Right kidney (tissue), 9 donors: ENCODE measurements at places on chromosomes 2 and 18.
A peak's percentile ranks its signal among the peaks of the same experiment; 100 is the strongest.

- no peak for DNase-seq
These were observed 87.1 kb downstream of the HS1BP3 start for GRCh38 chr2:20563833-20564232.

DNA sequence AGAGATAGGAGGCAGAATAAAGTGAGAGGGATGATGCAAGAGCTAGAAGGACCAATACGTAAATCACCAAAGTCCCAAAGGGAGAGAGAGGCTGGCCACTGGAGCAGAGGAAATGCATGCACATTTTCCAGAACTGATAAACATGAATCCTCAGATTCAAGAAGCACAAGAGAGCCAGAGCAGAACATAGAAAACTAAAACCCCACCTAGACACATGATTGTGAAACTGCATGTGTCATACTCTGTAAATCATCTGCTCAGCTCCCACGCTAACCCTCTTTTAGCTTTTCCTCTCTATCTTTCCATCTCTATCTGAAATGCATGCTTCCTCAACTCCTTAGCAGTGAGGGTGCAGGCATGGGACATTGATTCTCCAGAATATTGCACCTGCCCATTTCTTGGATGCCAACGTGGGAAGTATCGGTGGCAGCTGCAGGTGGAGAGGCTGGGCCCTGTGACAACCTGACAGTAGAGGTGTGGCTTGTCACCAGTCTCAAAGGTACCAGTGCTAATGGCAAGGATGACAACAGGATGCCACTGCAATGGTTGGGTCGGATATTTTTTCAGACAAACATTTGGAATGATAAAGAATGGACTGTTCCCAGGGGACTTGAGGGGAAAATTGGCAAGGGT is 89.3 kb upstream of the OTOS start:
- no peak for DNase-seq

DNA sequence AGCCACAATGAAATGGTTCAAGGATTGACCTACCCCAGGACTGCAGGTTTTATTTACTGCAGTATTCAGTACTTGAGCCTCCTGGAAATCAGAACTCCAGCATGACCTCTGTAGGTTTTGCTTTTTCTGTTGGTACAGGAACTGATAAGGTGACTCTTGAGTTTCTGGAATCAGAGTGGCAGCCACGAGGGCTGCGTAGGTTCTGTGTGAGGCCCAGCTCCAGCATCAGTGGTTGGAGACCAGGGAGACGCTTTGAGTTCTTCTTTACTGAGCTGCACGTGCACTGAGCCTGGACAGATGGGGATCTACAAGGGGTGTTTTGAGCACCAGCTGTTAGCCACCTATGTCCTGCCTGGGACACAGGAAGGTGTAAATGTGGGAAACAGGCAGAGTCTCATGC is 222.7 kb upstream of the EPAS1 start:
- no peak for DNase-seq

DNA sequence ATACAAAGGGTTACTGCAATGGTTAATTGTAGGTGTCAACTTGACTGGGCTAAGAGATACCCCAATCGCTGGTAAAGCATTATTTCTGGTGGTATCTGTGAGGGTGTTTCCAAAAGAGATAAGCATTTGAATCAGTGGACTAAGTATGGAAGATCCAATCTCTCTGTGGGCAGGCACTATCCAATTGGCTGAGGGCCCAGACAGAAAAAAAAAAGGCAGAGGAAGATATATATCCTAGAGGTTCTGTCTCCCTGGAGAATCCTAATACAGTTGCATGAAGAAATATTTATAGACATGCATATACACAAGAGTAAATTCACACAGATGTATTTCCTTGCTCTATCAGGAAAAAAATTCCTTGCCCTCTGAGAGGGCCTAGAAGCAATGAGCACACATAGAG is 43.9 kb downstream of the TBC1D8 start:
- DNase-seq = no peak

DNA sequence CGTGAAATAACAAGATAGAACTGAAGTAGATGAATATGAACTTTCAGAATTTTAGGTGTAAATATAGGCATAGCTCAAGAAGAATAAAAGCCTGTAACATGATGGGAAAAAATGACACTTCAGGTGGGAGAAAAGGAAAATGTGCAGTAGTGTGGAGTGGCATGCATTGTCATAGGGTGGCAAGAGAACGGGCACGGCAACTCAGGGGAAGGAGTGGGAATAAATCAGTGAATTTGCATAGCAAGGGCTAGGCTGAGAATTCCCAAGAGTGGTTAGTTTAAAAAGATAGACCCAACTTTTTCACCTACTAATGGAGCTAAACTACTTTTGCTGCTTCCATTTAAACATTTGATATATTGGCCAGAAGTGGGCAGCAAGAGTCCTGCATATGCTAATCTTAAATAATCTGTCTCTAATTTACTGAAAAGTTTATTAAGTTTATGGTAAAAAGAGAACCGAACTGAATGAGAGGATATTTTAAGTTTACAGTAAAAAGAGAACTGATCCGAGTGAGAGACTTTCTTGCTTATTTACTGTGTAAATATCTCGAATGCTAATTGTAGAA is 228.1 kb downstream of the CTNNA2 start:
- no peak for DNase-seq

- DNase-seq = peak; percentile 46
These were observed 74.7 kb upstream of the ETAA1 start for GRCh38 chr2:67322353-67323001.

DNA sequence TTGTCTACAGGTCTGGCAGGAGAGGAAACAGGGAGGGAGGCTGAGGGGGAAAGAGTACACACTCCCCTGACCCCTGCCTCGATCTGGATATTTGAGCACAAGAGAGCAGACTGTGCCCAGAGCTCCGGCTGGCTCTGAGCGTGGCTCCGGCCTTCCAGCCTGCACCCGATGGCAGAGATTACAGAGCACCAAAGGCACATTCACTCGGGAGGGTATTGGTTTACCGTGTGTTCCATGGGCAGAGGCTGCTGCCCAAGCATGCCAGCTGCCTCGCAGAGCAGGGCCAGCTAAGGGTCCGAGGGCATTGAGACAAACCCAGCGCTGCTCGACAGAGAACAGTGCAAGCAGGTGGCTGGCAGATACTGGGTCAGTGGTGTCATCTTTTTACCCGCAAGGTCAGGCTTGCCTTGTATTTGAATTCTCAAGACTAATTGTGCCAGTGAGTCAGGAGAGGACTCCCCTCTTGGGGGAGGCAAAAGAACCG is 132.2 kb downstream of the TNS1 start:
- DNase-seq = no peak

- no peak for DNase-seq
These were observed 48.7 kb upstream of the NBEAL1 start for GRCh38 chr2:202965810-202966460.

- DNase-seq = no peak
These were observed 606.4 kb downstream of the RNF144A start for GRCh38 chr2:7523481-7524120.

GRCh38 chr2:233414273-233414654 is 60.0 kb downstream of the DGKD start:
- DNase-seq = no peak

DNA sequence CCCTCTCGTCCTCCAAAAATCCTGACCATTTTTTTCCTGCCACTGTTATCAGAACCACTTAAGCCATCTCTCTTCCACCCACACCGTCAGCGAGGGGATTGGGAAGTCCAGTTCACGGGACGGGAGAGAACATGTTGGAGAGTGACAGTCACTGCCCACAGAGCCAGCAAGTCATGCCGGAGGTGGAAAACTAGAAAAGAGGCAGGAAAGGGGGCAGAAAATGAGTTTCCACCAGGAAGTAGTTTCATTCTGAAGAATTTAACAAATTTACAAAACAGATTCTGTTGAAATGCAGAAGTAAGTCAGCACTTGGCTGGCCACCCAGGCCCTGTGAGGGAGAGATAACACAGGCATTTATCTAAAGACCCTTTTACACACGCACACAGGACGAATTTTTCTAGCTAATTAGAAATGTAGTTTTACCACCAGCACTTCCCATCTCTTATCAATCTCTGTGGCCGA is 431.3 kb downstream of the TSN start:
- DNase-seq = no peak

DNA sequence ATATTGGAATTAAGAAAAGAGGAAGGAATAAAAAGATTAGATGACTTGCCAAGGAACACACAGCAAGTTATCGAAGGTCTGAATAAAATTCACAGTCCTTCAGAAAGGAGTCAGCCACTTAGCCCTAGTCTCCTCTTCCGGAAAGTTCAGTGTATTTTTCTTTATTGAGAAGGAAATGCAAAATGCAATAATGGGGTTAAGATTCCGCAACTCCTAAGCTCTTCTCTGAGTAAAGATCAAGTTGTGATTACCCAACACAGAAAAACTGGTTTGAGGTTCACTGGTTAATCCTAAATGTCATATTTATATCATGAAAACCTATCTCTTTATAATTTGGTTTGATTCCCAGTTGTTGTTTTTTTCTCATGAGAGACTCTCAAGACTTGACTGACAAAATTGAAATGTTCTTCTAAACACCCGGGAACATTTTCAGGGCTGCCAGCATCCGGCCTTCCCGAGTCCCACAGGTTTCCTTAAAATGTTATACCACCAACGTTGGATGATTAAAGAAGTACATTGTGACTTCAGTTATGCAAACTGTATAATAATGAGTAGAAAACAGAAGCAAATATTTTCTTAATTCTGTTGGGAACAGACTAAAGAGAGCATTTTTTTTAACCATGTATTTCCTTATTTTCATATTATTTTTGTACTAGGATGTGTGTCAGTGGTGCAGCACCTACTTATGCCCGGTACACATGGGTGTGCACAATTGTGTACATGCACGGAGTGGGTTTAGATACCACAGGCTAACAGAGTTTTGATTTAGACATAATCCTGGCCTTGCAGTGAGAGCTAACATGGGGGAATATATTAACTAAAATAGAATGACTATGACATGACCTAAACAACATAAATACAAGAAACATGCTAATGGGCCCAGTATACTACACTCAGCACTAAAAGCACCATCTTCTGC is 100.2 kb downstream of the STK39 start:
- no peak for DNase-seq

GRCh38 chr18:43275546-43275945 is 1.7 kb downstream of the SYT4 start:
- DNase-seq = no peak

- peak; percentile 60 for DNase-seq
These were observed 1.6 kb downstream of the SETBP1 start for GRCh38 chr18:44682201-44682870.

DNA sequence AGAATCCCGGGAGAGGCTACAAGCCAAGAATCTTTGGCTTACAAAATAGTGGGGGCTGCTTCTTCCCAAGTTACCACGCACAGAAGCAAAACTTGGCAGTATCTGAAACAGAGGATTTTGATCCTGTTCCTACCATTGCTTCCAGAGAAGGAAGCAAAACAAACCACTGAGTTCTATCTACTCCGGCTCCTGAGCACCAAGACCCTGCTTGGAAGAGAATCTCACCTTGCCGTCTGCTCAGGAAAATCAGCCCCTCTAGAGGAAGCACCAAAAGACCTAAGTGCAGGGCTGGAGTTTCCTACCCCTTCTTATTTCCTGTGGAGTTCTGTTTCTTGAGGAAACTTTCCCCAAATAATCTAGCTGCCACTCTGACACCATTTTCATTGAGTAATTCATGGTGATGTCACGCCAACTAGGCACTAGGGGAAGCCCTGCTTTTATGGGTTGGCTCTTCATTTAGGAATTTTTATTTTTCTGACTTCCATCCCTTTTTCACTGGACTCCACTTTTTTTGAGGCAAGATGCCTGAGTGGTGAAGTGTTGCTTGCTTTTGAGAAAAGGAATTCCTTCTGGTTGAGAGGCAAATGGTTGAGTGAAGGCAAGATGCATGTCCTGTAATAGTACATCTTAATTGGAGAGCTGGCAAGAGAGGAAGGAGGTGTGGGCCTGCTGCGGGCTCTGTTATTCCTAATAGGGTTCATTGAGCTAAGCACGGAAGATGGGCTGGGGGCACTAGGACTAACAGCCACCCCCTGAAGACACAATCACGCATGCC is 36.8 kb upstream of the EML4 start:
- DNase-seq = no peak

GRCh38 chr2:28398101-28398834 is 5.6 kb downstream of the FOSL2 start:
- peak; percentile 41 for DNase-seq

DNA sequence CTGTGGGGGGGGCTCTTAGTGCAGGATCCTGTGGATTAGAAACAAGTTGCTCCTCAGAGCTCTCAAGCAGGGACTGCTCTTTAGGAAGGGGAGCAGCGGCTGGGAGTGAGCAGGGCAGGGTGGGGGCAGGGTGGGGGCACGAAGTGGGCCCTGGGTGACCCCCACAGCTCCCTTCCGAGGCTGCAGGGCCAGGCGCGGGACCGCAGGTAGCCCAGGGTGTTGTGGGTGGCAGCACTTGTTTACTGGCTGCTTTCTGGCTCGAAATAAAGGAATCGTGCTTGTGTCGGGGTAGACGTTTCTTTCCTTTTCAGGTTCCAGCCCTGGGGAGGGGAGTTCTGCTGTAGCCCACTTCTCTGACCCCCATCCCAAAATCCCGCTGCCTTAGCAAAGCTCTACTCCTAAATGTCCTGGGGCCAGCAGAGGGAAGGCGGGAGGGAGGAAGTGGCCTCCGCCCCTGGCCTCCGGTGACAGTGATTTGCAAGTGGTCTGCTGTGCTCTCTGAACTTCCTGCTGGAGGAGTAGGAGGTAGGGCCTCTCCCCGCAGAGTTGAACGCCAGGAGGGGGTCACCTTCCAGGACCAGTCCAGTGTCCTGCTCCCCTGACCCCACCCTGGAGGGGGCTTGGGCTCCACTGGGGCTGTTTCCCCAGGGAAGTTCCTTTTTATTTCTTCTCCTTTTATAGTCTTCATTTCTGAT is 8.3 kb downstream of the NEU4 start:
- DNase-seq = no peak

- no peak for DNase-seq
These were observed 7.4 kb upstream of the MOB1A start for GRCh38 chr2:74186038-74186437.

DNA sequence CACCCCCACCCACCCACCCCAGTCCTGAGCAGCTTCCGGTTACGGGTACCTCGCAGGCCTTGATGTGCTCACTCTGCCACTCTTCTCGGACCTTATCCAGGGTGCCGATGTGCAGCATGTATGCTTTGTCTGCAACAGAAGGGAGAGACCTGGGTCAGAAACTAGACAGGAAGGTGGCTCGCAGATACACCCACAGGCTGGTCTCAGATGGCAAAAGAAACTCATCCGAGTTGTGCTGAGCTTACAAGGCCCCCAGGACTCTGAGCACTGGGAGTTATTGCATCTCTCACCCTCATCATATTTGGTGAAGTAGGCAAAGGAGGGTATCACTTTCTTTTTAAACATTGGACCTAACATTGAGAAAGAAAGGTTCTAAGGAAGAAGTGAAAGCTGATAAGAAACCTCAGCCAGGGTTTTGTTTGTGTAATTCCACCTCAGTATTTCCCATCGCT is 30.6 kb upstream of the EPG5 start:
- DNase-seq = no peak

GRCh38 chr2:168241208-168241607 is 6.2 kb downstream of the STK39 start:
- no peak for DNase-seq

GRCh38 chr2:6911721-6912120 is 5.5 kb upstream of the RNF144A start:
- no peak for DNase-seq
